Hindlimb muscle (tissue), 1 donor: ENCODE measurements at places on chromosomes 7 and 10. TPM values are rescaled to one million over a fixed set of nuclear protein-coding genes. Genes with fewer than 3 reads are reported as not detected.

DNA sequence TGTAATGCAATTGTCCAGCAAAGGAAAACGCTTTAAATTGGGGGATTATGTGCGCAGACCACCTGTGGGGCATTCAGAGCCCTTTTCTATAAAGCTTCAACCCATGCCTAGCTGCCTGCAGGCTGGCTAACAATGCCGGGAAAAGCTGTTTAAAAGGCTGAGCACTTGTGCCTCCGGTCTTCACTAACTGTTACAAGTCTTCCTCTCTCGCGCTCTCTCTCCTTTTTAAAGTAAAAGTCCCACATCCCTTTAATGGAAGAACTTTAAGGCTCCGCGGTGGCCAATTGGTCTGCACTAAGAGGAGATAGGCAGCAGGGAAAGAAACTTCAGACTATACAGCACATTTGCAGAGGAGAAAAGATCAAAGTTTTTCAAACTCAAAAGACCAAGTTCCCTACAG is 4.6 kb downstream of the FZD8 start:
- DNase-seq, result no peak

Gene HTR7
- polyA plus RNA-seq, result 0.36 TPM

Gene CRYGN
- 0.22 TPM for polyA plus RNA-seq

DNA sequence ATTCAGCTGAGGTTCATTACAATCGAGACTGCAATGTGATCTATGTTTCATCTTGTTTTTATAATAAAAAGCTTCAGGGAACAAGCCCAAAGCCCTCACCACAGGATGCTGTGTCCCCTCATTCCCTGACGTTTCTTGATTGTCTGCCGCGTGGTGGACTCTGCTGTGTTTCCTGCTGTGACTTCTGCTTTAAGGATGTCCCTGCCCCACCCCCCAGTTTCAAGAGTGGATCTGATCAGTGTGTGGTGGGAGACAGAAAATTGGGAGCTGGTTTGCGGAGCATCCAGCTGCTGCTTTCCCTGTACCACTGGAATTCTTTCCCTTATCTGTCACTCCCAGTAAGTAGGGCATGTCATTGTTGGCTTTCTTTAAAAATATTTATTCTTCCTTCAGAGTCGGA is 86.2 kb downstream of the CREM start:
- no peak for DNase-seq

Gene SFMBT2
- 7.9 TPM for polyA plus RNA-seq

DNA sequence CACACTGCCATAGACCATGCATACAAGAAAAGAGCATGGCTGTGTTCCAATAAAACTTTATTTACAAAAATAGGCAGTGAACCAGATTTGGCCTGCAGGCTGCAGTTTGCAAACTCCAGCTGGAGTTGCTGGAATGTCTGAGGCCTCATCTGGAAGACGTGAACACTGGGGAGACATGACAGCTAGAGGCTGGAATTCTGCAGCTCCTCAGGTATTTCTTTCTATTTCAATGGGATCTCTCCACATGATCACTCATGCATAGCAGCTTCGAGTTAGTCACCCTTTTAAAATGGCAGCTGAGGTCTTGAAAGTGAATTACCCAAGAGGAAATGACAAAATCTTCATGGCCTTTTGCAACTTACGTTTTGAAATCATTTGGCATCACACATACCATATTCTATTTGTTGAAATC is 52.6 kb upstream of the BET1 start:
- no peak for DNase-seq

- DNase-seq, result no peak
Measured at GRCh38 chr7:421136-421991, 98.3 kb downstream of the PDGFA start.
